Stimulated activated CD4-positive, alpha-beta T cell treated with anti-CD3 and anti-CD28 coated beads, Interleukin-12 subunit alpha, Interleukin-12 subunit beta, amount 100 ng/mL, for 4 hours (primary cell): ENCODE measurements at places on chromosomes 2 and 18.

- no peak for DNase-seq
These were observed 452.2 kb downstream of the SLC4A3 start for GRCh38 chr2:220079595-220079994.

DNA sequence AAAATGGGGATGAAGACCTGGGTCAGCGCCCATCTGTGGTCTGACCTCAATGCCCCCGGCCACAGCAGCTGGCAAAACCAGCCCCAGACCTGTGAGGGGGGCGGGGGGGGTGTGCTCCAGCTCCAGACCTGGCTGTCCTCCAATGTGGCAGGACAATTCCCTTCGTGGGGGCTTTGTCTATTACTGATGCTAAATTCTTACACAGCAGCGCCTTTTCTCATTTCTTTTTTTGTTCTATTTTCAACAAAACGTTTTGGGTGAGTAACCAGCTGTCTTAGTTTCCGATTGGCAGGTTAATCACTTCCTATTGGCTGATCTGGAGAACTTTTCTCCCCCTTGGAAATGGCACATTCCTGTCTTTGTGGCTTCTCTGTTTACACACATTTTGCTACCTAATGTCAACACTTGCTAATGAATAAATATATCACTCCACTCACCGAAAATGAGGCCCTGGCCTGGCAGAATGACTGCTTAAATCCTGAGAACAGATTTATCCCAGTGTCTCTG, 4.4 kb downstream of the SMAD7 start:
- no peak for DNase-seq

- DNase-seq, result no peak
These were observed 19.1 kb upstream of the MARCHF4 start for GRCh38 chr2:216391401-216391800.

DNA sequence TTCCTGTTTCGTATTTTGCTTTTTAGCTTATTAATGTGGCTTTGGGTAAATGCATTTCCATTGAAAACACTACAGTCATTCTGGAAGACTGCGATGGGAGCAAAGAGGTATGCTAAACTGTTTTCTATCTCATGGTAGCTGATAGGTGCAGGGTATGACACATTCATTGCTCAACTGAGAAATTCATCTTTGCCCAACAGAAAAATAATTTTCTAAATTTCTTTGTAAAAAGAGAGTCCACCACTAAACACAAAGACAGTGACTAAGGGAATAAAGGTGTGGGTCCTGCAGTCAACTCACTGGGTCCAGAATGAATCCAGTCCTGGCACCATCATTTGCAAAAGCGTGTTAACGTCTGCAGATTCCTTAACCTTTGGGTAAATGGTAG, 19.9 kb downstream of the ERMN start:
- DNase-seq, result no peak

DNA sequence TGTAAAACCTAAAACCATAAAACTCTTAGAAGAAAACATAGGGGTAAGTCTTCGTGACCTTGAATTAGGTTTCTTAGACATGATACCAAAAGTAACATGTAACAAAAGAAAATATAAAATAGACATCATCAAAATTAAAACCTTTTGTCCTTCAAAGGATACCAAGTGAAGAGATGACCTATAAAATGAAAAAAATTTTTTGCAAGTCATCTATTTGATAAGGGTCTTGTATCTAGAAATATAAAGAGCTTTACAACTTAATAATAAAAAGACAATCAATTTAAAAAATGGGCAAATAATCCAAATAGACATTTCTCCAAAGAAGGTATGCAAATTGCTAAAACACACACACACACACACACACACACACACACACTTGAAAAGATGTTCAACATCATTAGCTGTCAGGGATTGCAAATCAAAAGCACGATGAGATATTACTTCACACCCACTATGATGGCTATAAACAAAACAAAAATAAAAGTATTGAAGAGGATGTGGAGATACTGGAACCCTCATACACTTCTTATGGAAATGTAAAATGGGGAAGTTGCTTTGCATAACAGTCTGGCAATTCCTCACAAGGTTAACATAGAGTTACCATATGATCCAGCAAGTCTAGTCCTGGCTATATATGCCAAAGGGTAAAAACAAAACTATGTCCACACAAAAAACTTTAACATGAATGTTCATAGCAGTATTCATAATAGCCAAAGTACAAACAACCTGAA, 23.3 kb downstream of the SPDYA start:
- no peak for DNase-seq

DNA sequence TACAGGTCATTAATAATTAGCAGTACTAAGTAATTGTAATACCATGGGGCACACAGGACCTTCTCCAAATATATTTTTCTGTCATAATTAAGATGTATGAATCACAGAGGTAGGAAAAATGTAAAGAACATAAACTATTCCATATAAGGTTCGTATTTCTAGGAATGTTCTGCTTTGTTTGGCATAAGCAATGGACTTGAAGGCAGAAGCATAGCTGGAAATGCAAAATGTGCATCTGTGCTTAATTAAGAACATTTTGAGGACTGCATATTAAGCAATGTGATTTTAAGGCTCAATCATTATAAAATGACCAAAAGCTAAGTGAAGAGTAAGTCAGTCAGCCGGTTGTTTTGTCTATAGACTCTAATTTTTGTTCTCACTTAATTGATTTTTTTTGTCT, 123.2 kb downstream of the RBM43 start:
- DNase-seq, result no peak

DNA sequence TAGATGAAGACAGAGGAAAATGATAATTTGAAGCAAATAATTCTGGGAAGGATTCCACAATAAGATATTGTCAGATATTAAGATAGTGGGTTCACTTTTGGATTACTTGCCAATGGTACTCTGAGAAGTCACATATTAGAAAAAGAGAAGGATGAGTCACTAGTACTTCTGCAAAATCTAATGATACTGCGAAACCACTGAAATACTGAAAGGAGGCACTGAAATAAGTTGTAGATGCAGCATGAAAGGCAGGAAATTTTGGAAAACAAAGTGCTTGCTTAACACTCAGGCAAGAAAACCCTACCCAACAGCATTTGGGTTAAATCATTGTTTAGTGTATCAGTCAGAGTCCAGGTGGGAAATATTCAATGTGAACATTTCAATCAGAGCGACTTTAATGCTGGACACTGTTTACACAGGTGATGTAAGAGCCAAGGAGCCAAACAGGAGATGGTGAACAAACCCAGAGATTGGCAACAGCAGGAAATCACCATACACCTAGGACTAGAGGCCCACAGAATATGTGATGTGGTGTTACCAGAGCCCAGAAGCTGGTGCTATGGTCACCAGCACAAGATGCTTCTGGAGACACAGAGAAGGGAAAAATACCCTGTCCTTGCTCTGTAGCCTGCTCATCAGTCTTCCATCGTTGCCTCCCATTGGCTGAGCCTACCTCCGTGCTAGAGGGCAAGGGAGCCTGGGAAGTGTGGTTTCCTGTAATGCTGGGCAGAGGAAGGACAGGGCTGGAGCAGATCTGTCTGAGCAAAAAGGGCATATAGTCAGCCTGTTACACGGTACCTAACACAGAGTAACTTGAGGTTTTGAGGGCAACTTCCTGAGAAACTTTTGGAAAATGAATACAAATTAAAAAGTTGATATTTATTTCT, 204.7 kb upstream of the ITGA4 start:
- no peak for DNase-seq

- no peak for DNase-seq
These were observed 7.0 kb upstream of the CLEC4F start for GRCh38 chr2:70827388-70827787.

- DNase-seq, result no peak
These were observed 260.5 kb downstream of the LTBP1 start for GRCh38 chr2:33207151-33207740.

DNA sequence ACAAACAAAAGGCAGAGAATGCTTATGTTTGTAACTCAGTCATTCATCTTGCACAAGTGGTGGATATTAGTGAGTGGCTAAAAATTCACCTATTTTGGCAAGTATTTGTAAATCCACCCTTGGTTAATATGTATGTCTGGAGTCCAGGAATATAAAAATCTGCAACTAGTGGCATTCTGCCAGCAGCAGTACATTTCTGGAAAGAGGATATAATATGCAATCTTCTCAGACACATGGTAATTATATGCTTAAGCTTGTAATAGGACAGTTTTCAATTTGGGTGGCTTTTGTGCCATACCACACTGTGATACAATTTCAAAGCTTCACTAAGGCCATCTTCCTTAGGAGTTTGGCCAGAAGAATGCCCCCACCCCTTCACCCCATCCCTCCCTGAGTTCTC, 693.3 kb downstream of the MBD2 start:
- DNase-seq, result no peak

DNA sequence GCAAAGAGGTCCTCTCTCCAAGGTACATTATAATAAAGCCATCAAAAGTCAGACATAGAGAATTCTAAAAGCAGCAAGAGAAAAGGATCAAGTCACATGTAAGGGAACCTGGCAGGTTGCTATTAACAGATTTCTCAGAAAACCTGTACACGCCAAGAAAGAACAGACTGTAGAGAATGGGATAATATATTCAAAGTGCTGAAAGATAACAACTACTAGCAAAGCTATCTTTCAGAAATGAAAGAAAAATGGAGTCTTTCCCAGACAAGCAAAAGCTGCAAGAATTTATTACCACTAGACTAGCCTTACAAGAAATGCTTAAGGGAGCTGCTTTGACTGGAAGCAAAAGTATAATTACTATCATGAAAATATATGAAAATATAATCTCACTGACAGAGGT, 81.5 kb downstream of the PTPN2 start:
- DNase-seq, result no peak

- no peak for DNase-seq
These were observed 469.5 kb upstream of the LINC00305 start for GRCh38 chr18:64618390-64618789.

DNA sequence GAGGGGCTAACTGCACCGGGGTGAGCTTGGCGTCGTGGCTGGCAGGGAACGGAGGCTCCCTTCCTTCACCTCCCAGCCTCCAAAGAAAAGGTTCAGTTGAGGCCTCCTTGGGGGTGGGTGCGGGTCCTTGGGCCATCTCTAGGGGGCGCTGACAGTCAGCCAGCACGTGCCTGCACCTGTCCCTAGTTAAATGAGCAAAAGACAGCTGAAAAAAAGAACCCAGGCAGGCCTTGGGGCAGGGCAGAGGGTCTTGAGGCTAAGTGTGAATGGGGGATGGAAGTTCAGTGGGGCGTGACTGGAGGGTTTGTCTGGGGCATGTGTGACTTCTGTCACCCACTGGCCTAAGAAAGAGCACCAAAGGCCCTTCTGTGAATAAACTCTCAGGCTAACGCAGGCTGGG, 56.4 kb downstream of the ZFP36L2 start:
- peak; percentile 57 for DNase-seq

DNA sequence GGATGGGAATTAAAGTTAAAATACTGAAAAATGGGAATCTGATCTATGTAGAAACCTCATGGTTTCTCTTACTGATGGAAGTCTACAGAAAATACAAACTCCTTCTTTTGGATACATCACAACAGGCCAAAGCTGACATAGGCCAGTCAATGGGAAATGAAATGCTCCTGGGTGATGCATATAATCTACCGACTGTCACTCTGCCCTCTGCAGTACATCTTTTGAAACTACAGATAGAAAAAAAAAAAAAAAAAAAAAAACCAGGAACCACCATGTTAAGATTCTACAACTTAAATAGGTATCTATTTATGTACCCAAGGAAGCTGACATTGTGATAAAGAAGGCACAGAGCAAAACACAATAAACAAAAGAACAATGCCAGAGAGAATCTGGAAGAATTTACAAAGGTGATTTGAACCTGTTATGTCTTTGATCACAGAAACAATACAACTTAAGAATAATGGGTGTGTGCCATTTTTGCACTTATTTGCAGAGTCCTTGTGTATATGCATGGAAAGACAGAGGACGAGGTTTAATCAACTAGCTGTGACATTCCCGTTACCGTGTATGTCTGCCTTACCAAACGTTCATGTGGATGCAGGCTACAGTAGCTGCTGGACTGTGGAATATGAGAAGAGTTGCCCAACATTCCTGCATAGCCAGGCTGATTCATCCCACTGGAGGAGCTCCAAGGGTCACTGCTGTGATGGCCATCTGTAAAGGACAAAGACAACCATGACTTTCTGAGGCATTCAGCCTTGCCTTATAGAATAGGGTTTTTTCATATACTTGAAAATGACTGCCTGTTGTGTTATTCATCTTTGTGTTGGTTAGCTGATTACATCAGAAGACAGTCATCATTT, 312.7 kb downstream of the TCF4 start:
- no peak for DNase-seq
